ENCODE measurements at places on chromosomes 4 and X. TPM values are rescaled to one million over a fixed set of nuclear protein-coding genes. Genes with fewer than 3 reads are reported as not detected.

The SGMS2 gene
- 0.63 TPM for total RNA-seq

The SPATA18 gene
- 2.8 TPM for total RNA-seq

The TCEAL5 gene
- total RNA-seq = 6.6 TPM

The RBM46 gene
- total RNA-seq = not detected

The STARD8 gene
- 2.2 TPM for total RNA-seq

The SCD5 gene
- total RNA-seq = 270 TPM

The RRH gene
- total RNA-seq = 0.31 TPM

The ASMTL gene
- total RNA-seq = 14.4 TPM

The SERTM2 gene
- not detected for total RNA-seq

The ZMYM3 gene
- total RNA-seq = 35.4 TPM

The NPY5R gene
- total RNA-seq = 13.1 TPM

The CXorf38 gene
- total RNA-seq = 10.6 TPM

The FAM133A gene
- total RNA-seq = 1.6 TPM

The RTL5 gene
- total RNA-seq = 7.8 TPM

The GUCY1B1 gene
- 36.9 TPM for total RNA-seq

The ESX1 gene
- total RNA-seq = not detected

The RASGEF1B gene
- 52.3 TPM for total RNA-seq
